Adrenal gland (tissue), 19 donors: ENCODE measurements at places on chromosomes 7 and 10. TPM values are rescaled to one million over a fixed set of nuclear protein-coding genes. Genes with fewer than 3 reads are reported as not detected.

The PKD1L1 gene
- total RNA-seq = 0.14 TPM

The PIK3AP1 gene
- 20.3 TPM for total RNA-seq

The SPDYE16 gene
- 2.9 TPM for total RNA-seq

The CELF2 gene
- 10.6 TPM for total RNA-seq

The NME8 gene
- total RNA-seq = not detected

The CREB5 gene
- 0.69 TPM for total RNA-seq

The ERVW-1 gene
- not detected for total RNA-seq

The MYOF gene
- total RNA-seq = 45.2 TPM

The CPVL gene
- total RNA-seq = 53.5 TPM

The TMEM270 gene
- total RNA-seq = not detected

The PPP1R17 gene
- total RNA-seq = not detected

- DNase-seq = no peak
Observed at GRCh38 chr7:117158941-117159697, 163.7 kb downstream of the WNT2 start.

DNA sequence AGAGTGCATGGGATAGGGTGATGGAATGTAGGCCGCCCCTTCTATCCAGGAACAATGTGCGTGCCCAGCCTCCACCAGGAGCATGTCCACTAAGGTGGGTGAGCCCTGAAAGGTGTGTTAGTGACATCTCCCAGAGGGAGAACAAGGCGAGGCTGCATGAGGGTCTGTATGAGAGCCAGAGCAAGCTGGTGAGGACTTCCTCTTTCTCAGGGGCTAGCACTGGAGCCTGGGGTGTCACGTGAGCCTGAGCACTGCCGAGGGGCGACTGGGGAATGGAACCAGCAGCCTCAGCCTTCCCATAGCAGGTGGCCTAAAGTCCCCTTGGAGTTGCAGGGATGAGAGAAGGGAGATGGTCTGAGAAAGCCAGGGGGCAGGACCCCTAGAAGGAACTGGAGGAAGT is 156.3 kb upstream of the COBL start:
- no peak for DNase-seq

DNA sequence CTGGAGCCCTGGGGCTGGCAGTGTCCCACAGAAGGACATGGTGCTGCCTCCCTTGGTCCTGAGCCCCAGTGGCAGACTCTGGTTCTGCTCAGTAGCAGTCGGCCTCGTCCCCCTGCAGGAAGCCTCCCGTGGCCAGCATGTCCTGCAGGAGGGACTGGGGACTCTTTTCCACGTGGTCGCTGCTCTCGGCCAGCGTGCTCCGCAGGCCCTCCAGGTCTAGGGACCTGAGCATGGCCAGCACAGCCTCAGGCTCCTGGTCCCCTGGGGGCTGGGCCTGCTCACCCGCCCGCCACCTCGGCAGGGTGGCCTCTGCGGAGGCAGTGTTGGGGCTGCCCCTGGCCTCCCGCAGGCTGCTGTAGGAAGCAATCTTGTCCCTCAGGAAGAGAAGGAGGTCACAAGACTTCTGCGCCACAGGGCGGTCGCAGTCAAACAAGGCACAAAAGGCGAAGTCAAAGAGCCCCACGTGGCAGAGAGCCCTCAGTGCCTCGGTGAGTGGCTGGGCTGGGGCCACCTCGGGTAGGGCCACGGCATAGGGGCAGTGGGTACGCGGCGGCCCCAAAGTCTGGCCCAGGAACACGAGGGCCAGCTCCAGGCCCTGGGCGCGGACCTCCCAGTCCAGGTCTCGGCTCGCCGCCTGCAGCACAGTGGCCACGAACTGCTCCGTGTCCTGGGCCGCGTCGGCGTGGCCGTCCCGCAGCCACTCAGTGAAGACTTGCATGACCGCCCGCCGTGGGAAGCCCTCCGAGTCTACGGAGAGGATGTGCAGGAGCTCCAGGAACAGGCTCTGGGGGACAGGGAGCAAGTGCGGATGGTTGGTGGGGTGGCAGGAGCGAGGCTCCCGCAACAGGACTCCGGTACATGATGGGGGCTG is 17.1 kb downstream of the BRAT1 start:
- peak; percentile 21 for DNase-seq

GRCh38 chr10:119701861-119702260 is 24.0 kb upstream of the INPP5F start:
- no peak for DNase-seq

GRCh38 chr7:15042285-15043065 is 139.9 kb upstream of the DGKB start:
- no peak for DNase-seq

- DNase-seq = no peak
Observed at GRCh38 chr10:72186982-72187330, 28.9 kb upstream of the ANAPC16 start.

DNA sequence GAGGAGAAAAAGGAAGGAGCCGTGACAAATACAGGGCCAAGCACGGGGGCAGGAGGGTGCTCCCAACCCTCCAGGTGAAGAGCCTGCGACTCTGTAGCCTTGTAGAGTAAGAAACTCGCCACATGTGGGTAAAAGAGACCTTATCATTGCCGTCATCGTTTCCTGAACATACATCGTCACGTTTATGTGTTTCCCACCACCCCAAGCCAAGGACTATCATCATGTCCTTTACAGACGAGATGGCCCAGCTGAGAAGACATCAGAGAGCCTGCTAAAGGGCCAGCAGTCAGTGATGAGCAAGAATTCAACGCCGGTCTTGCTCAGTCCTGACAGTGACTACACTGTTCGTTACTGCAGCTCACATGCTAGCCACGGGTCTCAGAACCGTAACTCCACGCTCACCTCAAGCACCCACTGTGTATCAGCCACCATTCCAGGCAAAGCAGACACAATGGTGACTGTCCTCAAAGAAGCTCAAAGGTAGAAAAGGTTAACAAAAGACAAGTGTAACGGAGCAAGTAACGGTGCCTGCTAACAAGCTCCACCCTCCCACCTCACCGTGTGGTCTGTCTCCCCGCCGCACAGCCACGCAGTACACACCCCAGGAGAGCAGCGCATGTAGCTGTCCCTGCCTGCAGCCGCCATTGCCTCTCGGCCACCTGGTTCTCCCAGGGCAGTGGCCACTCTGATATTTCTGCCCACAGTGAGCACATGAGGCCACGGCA is 147.8 kb downstream of the MAD1L1 start:
- DNase-seq = no peak

DNA sequence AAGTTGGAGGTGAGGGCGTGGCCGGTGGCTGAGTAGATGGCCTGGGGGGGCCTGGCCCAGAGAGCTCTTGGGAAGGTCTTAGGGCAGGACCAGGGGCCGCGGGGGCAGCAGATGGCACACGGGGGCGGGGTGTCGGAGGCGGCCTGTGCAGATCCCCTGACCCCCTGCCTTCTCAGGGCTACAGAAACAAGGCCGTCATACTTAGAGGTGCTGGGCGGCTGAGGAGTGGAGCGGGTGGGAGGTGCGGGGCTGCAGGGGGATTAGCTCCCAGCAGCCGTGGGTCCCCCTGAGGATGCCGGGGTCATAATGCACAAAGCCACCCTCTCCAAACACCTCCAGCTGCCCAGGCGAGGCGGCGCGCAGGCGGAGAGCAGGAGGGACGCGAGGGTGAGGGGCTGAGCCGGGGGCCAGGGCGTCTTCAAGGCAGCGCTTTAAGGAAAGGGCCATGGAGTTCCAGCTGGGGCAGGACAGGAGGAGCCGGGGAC is 40.4 kb upstream of the ZNF32 start:
- DNase-seq = no peak

- DNase-seq = no peak
Observed at GRCh38 chr7:114104035-114104434, 185.2 kb upstream of the PPP1R3A start.

DNA sequence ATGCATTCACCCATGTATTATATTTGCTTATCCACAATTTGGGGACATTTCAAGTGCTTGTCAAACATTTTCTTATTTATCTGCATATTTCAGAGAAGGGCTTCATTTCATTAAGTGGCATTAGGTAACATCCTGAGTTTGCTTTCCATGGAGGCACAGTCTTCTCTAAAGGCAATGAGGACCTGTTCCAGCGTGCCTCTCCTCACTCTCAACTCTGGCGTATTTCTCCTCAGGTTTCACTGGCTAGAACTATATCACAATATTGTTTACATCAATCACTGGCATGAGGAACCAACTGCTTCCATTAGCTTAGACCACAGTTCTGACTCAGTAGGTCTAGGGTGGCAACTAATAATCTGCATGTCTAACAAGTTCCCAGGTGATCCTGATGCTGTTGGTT is 177.2 kb downstream of the TAX1BP1 start:
- DNase-seq = no peak

GRCh38 chr7:23129036-23129435 is 23.5 kb downstream of the KLHL7 start:
- peak; percentile 14 for DNase-seq

DNA sequence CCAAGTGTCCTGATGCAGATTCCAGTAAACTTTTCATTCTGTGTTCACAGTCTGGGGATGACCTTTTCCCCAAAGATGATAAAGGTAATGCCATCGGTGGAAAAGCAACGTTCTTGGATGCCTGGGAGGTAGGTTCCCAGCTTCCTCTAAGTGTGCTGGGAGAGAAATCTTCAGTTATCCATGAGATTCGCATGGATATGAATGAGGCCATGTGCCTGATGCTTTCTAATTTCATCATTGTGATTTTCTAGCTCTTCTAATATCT is 5.5 kb downstream of the AKR1B10 start:
- no peak for DNase-seq

GRCh38 chr10:29104661-29105399 is 184.0 kb upstream of the LYZL1 start:
- DNase-seq = no peak

DNA sequence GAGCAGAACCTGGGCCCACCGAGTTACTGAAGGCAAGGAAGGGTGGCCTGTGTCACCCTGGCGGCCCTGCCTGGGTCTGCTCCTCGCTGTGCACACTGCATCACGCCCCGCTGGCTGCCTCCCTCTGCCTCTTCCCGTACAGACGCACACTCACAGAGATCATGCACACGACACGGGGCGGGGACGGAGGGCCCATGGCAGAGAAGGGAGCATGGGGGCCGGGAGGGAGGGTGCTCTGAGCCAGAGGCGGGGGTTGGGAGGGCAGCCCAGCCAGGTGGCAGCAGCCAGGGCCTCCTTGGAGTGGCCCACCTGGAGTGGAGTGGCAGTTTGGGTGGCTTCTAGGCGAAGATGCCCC is 16.6 kb downstream of the BUD23 start:
- DNase-seq = no peak

GRCh38 chr10:123555616-123556015 is 110.5 kb upstream of the GPR26 start:
- no peak for DNase-seq

GRCh38 chr7:2719007-2719406 is 31.0 kb downstream of the AMZ1 start:
- DNase-seq = no peak

DNA sequence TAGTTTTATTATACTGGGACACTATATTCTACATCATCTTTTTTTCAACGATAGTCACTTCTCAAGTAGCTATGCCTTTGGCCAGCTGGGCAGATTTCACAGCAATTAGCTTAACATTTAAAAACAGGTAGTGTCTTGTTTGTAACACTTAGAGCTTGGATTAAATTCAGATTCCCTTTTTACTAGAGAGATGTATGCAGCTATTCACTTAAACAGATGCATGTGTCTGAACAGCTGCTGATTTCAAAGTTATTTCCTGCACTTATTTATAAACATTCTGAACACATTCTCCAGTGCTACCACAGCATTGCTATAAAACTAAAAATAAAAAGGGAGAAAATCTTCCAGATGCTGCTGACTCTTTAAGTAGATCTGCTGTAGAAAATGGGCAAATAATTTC is 637.2 kb downstream of the POM121L12 start:
- DNase-seq = no peak

- DNase-seq = no peak
Observed at GRCh38 chr10:63712717-63713115, 191.5 kb downstream of the REEP3 start.

- DNase-seq = no peak
Observed at GRCh38 chr10:110618230-110618610, 25.9 kb upstream of the RBM20 start.

DNA sequence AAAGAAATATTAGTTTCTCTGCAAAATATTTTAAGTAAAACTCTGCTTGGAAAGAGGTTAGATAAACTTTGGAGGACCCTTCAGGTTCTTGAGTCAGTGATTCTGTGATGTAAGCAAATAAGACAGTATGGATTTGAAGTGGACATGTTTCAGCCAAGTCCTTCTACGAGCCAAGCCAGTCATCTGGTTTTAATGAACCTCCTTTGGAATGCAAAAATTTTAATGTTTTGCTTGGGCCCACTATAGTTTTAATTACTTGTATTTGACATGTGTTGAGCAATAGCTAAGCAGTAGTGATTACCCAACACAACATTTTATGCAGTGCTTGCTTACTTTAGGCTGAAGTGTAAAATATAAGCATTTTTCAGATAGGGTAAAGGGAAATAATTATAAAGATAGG is 296.3 kb upstream of the SEMA3D start:
- no peak for DNase-seq

DNA sequence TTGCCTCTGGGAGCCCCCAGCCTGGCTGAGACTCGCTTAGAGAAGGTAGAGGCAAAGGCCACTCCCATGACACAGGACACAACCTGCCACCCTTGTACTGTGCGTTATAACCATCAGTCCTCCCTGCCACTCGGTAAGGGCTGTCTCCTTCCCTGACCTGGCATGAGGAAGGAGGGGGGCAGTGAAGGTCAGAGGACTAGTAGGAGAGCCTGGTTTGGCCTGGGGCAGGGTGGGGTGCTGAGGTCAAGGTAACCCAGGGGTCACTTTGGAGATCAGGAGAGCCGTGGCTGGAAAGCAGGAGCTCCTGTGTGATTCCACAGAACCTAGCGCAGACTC is 6.9 kb upstream of the TNRC18 start:
- no peak for DNase-seq

DNA sequence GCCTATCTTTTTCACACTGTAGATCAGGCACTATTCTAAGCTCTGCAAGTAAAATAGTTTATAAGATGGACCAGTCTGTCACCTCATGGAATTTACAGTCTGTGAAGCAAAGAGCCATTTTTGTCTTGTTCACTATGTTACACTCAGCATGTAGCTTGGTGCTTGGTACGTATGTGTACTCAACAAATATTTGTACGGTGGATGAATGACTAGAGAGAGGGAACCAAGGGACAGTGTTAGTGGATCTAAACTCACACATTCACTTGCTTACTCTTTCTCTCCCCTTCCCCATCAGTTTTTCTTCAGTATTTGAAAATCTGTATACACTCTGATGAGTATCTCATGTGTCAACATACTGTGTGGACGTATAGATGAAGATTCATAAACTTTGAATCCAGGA is 45.9 kb downstream of the PTF1A start:
- no peak for DNase-seq

- DNase-seq = peak; percentile 38
Observed at GRCh38 chr10:88810196-88810961, 7.8 kb downstream of the LIPM start.

- no peak for DNase-seq
Observed at GRCh38 chr10:92187101-92187500, 103.8 kb downstream of the CPEB3 start.

- no peak for DNase-seq
Observed at GRCh38 chr7:158003441-158004122, 584.0 kb downstream of the PTPRN2 start.

GRCh38 chr7:155893176-155893575 is 80.9 kb upstream of the SHH start:
- DNase-seq = no peak

GRCh38 chr10:129932751-129933433 is 31.2 kb downstream of the EBF3 start:
- no peak for DNase-seq
